ENCODE measurements at places on chromosomes 3 and 15. TPM values are rescaled to one million over a fixed set of nuclear protein-coding genes. Genes with fewer than 3 reads are reported as not detected.

GRCh38 chr15:90531147-90531546, 1.4 kb downstream of the CRTC3 start:
- peak overlapping the region; percentile 98 for H3K27ac ChIP-seq
- no peak for DNase-seq
- H3K36me3 ChIP-seq = no peaks in the 10 kb centered on the region
- no peaks in the 10 kb centered on the region for H3K27me3 ChIP-seq
- H3K4me1 ChIP-seq = no peaks in the 10 kb centered on the region

DNA sequence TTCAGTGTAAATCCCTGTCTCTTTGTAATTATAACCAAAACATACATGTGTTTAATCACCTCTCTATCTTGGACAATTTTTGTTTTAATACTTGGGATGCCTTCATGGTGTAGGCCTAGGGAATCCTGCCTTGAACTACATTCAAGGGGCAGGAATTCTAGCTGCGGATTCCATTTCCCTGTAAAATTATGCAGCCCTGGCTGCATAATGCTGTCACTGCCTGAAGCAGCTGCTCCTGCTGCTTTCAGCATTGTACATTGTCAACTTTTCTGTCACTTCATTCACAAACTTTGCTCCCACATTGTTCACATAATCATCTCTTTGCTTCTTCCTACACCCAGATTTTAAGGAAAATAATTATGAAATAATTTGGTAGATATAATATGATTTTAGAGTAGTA, 638.7 kb downstream of the RBMS3 start:
- H3K4me3 ChIP-seq = no peak overlapping the region
- H3K36me3 ChIP-seq = no peaks in the 10 kb centered on the region
- no peaks in the 10 kb centered on the region for H3K27me3 ChIP-seq
- DNase-seq = no peak

DNA sequence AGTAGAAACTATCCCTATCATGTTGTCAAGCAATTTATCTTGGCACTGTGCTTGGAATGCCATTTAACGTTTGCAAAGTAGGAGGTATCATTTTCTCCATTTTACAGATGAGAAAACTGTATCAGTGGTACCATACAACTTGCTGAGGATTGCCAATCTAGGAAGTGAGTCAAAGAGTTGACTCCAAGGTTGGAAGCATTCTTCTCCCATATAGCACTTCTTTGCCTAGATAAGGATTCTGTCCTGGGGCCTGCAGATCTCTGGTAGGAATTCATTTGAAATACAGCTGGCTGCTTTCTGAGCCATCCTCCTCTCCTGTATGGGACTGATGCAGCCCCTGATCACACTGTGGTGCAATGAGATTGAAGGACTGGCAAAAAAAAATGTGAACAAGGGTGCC, 170.2 kb downstream of the ALDH1A2 start:
- no peaks in the 10 kb centered on the region for H3K36me3 ChIP-seq
- H3K27me3 ChIP-seq = no peaks in the 10 kb centered on the region
- H3K27ac ChIP-seq = no peak overlapping the region

The HCN4 gene
- total RNA-seq = not detected

The FAM107A gene
- 140 TPM for total RNA-seq

The MAGI1 gene
- 42.9 TPM for total RNA-seq

- H3K4me1 ChIP-seq = no peaks in the 10 kb centered on the region
- H3K4me3 ChIP-seq = no peak overlapping the region
- no peaks in the 10 kb centered on the region for H3K36me3 ChIP-seq
- no peak for DNase-seq
Measured at GRCh38 chr15:56765251-56765650, 31.9 kb upstream of the ZNF280D start.

GRCh38 chr3:189950258-189950657, 170.4 kb downstream of the P3H2 start:
- no peaks in the 10 kb centered on the region for H3K4me1 ChIP-seq
- no peak overlapping the region for H3K27ac ChIP-seq
- no peak overlapping the region for H3K4me3 ChIP-seq
- H3K27me3 ChIP-seq = no peaks in the 10 kb centered on the region
- no peak for DNase-seq

DNA sequence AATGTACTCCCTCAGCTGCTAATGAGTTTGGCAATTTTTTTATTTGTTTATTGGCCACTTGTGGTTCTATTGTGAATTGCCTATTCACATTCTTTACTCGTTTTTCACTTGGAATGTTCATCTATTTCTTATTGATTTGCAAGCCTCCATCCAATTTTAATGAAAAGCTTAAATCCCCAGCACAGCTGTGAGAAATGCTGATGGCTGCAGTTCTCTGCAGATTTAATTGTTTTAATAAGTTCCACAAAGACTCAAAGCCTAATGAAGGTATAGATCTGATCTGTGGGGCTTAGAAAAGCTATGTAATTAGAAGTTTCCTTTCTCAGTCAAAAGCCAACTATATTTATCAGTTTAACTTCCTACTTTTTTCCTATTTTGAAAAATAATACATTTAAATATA, 41.5 kb downstream of the LYZL4 start:
- no peaks in the 10 kb centered on the region for H3K27me3 ChIP-seq
- no peaks in the 10 kb centered on the region for H3K4me1 ChIP-seq
- no peak overlapping the region for H3K4me3 ChIP-seq

DNA sequence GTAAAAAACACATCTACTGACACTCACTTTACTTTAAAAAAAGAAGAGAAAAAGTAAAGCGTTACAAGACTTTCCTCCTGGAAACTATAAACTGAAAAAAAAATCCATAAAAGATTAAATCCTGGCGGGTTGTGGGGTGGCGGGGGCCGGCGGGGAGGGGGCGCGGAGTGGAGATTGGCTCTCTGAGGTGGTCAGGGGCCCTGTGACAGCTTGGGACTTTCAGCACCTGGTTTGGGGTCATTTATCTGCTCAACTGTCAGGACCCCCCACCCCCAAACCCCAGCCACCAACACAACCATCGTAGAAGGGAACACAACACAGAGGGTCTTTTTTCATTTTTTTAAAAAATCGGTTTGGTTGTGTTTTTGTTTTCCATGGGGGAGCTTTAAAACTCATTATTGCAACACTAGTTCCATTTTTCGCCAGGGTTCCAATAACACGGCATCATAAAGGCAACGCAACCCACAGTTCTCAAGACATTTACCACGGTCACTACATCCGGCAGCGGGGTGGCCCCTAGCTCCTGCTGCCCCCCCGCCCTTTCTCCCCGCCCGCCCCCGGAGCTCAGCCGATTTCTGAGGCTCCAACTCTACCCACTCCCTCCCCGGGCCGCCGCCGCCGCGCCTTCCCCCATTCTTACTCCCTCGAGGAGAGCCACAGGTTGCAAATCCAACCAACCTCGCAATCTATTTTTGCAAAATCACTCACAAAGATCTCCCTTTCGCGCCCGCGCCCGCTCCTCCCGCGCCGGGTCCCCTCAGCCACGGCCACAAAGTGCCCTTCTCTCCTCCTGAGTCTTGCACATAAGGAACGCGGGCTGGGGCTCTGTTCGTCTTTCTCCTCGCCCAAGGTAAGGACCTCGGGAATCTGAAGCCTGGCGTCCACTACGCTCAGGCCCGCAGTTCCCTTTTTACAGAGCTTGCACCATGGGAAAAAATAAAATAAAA, 1.8 kb downstream of the BCL6 start:
- peaks cover 8% of the 10 kb centered on the region for H3K4me1 ChIP-seq
- H3K36me3 ChIP-seq = no peaks in the 10 kb centered on the region
- H3K27ac ChIP-seq = peak overlapping the region; percentile 100
- DNase-seq = peak; percentile 61
- peak overlapping the region; percentile 63 for H3K4me3 ChIP-seq

The SPATA12 gene
- total RNA-seq = 2.9 TPM

- H3K27me3 ChIP-seq = no peaks in the 10 kb centered on the region
- DNase-seq = no peak
- no peak overlapping the region for H3K27ac ChIP-seq
- H3K4me3 ChIP-seq = no peak overlapping the region
- peaks cover 9% of the 10 kb centered on the region for H3K4me1 ChIP-seq
Measured at GRCh38 chr3:170815340-170815739, 54.7 kb downstream of the RPL22L1 start.

DNA sequence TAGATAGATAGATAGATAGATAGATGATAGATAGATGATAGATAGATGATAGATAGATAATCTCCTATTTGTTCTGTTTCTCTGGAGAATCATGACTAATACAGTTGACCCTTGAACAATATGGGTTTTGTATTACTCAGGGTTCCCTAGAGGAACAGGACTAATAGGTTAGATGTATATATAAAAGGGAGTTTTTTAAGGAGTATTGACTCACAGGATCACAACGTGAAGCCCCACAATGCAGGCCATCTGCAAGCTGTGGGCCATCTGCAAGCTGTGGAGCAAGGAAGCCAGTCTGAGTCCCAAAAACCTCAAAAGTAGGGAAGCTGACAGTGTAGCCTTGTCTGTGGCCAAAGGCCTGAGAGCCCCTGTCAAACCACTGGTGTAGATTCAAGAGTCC, 67.6 kb downstream of the PYDC2 start:
- no peak overlapping the region for H3K4me3 ChIP-seq

The POMGNT2 gene
- total RNA-seq = 103 TPM

GRCh38 chr3:59284926-59285325, 235.1 kb upstream of the CFAP20DC start:
- no peak for DNase-seq
- H3K36me3 ChIP-seq = no peaks in the 10 kb centered on the region
- H3K4me3 ChIP-seq = no peak overlapping the region
- H3K27ac ChIP-seq = no peak overlapping the region
- H3K4me1 ChIP-seq = no peaks in the 10 kb centered on the region
- no peaks in the 10 kb centered on the region for H3K27me3 ChIP-seq

- DNase-seq = no peak
- no peaks in the 10 kb centered on the region for H3K4me1 ChIP-seq
- H3K27me3 ChIP-seq = no peaks in the 10 kb centered on the region
- no peak overlapping the region for H3K27ac ChIP-seq
- no peak overlapping the region for H3K4me3 ChIP-seq
- H3K36me3 ChIP-seq = no peaks in the 10 kb centered on the region
Measured at GRCh38 chr3:60309539-60310268, 941.5 kb downstream of the FHIT start.

GRCh38 chr3:90025019-90025418, 917.6 kb downstream of the EPHA3 start:
- H3K4me3 ChIP-seq = no peak overlapping the region
- DNase-seq = no peak
- no peaks in the 10 kb centered on the region for H3K36me3 ChIP-seq
- H3K27ac ChIP-seq = no peak overlapping the region

The P2RY1 gene
- 19.7 TPM for total RNA-seq

DNA sequence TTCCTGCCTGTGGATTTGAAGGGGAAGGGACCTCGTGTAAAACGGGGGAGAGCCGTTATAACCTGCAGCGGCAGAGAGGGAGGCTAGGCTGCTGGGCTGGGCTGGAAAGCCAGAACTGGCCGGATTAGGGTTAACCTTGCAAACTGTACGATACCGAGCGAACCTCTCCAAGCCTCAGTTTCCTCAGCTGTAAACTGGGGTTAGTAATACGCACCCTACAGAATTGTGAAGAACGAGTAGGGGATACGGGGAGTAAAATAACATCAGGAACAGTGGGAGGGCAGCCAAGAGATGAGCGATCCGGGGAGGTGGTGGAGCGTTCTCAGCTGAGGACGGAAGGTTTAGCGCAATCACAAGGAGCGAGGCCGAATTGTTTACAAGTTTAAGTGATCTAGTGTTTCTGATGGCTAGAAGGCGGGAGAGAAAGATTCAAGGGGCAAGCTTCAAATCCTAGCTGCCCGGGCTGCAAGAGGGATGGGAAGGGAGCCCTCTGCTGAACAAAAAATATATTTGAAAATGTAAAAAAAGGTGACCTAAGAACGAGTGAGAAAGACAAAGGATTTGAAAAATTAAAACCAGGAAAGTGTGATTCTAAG, 768 bp upstream of the SEMA5B start:
- peak overlapping the region; percentile 60 for H3K27ac ChIP-seq
- peaks cover 4% of the 10 kb centered on the region for H3K27me3 ChIP-seq
- peaks cover 15% of the 10 kb centered on the region for H3K4me1 ChIP-seq
- no peaks in the 10 kb centered on the region for H3K36me3 ChIP-seq

- no peak overlapping the region for H3K4me3 ChIP-seq
- H3K27me3 ChIP-seq = no peaks in the 10 kb centered on the region
- H3K4me1 ChIP-seq = peaks cover 11% of the 10 kb centered on the region
- no peak for DNase-seq
Measured at GRCh38 chr3:58434990-58435389, 1.4 kb upstream of the PDHB start.

The SLC28A2 gene
- not detected for total RNA-seq

DNA sequence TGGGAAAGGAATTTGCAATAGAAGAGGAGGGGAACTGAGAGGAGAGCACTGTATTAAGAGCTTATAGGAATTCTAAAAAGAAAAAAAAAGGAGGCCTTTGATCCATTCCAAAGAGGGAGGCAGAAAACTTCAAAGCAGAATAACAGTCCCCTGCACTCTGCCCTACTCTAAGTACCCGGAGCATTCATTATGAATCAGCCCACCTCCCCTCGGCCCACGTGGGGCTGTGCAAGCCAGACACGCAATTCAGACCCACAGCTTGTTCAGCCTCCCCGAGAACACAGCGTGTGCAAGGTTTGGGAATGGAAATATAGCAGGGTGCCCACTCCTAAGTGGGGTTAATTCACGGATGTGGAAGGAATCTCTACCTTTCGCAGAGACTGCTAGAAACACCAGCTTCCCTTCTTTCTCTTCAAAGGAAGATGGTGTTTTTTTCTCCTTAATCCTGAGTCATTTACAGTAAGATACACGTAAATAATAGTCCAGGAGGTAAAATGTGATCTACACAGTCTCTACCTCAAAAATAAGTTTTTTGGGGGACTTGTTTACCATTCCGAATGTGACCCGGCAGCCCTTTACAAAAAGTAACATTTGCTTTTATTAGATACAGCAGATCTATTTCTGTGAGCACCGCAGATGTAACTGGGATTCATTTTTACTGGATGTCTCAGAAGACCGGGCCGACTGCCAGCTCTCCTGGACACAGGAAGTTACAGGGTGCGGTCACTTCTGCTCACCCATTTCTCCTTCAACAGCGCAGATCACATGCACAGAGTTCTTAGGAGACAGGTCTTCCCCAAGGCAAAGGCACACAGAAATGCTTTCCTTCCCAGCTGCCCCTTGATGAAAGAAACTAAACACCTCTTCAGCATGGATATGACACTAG, 768.5 kb upstream of the CFAP20DC start:
- no peak overlapping the region for H3K4me3 ChIP-seq
- peak overlapping the region; percentile 49 for H3K27ac ChIP-seq
- no peaks in the 10 kb centered on the region for H3K36me3 ChIP-seq
- peaks cover 5% of the 10 kb centered on the region for H3K4me1 ChIP-seq

DNA sequence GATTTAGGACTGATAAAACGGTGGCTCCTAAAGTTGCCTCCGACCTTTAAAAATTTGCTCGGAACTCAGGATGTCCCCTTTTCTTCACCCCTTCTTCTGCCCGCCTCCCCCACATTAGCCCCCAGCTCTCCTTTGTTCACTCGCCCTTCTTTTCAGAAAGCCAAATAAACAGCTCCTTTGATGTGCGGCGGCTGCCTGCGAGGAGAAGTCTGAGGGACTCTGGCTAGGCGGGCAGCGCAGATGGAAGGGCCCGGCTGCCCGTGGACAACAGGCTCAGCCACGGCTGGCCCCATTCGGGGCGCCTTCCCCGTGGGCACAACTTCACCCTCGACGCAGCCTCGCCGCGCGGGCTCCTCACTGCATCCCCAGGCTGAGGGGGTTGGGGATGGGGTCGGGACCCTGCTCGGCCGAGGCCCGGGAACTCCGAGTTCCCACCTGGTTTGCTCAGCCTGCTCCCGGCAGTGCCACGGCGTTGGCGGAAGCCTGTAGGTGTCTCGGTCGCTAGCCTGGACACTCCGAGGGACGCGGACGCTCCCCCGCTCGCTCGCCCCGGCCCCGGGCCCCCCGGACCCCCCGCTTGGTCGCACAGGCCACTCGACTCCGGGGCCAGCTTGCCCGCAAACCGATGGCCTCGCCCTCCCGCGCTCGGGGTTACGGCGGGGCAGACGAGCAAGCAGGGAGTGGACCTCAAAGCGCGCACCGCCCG, 897 bp upstream of the TLE3 start:
- peak overlapping the region; percentile 64 for H3K4me3 ChIP-seq
- H3K27ac ChIP-seq = peak overlapping the region; percentile 99
- peak; percentile 47 for DNase-seq
- peaks cover 9% of the 10 kb centered on the region for H3K4me1 ChIP-seq
- H3K36me3 ChIP-seq = no peaks in the 10 kb centered on the region

The CCR2 gene
- 2.7 TPM for total RNA-seq

The C3orf49 gene
- total RNA-seq = not detected
